Right renal cortex interstitium (tissue), 3 donors: ENCODE measurements at places on chromosomes 16 and 17.

DNA sequence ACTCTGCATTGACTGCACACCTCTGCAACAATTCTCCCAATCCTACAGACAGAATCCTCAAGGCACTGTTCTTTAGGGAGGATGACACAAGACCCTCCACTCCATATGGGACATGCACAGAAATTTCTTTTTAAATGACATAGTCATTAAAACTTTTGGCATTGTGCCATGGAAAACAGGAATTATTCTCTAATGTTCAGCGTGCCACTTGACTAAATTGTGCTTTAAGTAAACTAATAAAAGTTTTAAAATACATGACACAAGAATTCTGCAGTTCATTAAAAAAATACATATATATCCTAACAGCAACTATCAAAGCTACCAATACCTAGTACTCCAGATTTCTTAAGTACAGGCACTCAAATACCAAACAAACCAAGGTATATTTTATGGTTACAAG lies 16.0 kb downstream of the CEP112 start:
- no peak for DNase-seq

- no peak for DNase-seq
Measured at GRCh38 chr17:71494062-71494855, 626.6 kb upstream of the SOX9 start.

- no peak for DNase-seq
Measured at GRCh38 chr17:70121126-70121525, 46.1 kb downstream of the KCNJ16 start.

DNA sequence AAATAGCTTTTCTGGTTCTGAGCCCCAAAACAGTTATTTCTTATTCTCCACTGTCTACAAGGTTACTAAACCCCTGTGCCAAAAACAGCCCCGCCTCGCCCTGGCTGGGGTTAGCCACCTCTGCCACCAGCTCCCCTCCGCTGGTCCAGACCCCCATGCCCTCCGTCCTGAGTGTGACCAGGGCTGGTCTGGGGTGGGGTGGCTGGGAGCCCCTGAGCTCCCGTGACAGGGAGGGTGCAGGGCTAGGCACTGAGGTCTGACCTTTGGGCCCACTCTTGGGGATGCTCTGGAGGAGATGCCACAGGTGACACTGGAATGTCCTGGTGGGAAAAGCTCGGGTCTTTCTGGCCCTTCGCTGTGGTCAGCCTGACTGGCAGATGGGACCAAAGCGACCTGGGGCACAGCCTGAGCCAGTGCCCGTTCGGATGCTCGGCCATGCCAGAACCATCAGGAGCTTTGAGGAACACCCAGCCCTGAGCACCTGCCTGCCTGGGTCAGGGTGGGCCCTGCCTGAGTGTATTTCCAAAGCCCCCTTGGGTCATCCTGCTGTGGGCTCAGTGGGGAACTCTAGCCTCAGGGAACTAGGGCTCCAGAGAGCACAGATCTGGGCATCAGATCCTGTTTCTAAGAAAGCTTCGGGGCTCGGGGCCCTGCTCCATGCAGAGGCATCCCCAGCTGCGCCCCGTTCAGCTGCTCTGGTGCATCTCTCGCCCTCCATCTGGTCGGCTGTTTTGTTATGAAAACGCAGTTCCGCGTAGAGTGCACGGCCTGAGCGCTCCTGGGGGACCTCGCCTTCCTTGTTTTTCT lies 72.1 kb upstream of the GNG13 start:
- no peak for DNase-seq

DNA sequence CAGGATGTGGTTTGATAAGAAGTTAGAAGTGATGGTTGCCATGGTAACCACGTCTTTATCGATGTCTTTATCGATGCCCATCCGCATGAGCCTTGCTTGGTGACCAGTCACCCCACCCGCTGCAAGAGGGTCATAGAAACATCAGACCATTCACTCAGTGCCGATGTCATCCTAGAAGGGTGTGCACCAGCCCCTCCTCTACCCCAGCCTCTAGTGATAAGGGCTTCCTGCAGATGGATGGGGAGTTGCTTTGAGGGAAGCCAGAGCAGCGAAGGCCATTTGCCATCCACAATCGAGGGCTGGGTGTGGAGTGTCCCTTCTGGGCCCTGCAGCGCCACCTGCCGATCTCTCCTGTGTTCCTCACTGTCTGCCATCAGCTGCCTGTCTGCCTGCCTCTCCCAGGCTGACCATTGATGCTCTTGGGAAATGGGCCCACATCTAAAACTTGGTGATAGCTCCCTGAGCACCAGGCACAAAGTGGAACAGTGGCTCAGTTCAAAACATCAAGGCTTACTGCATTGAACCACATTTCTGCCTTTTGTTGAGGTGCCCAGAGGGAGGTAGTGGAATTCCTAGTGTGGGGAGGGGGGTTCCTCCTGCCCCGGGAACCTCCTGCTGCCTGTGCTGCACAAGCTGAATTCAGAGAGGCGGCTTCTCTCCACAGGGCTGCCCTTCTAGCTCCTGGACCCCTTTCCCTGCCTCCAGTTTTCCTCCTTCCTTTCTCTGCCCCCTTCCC lies 8.9 kb downstream of the CALB2 start:
- no peak for DNase-seq

- peak; percentile 73 for DNase-seq
Measured at GRCh38 chr17:77109764-77110359, 30.9 kb upstream of the SEC14L1 start.

DNA sequence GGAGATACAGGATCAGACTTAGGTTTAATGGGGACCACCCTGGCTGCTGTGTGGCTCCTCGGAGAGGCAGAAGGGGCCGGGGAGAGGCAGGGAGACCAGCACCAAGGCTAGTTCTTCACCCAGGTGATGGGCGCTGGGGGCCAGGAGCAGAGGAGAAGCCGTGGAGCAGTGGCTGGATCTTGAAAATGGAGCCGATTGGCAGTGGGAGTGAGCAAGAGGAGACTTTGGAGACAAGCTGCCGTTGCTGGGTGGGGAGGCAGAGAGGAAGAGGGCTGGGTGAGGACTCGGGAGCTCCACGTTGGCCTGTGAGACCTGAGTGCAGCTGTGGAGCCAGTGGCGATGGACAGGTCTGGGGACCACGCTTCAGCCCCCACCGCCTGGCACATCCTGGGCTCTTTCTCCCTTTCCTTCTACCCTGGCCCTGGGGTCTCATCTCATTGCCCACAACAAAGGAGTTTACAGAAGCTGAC lies 9.0 kb downstream of the RAB11FIP4 start:
- DNase-seq, result no peak

- no peak for DNase-seq
Measured at GRCh38 chr17:40910441-40910841, 25.4 kb upstream of the KRT20 start.
